ENCODE measurements at places on chromosomes 13 and 19.

DNA sequence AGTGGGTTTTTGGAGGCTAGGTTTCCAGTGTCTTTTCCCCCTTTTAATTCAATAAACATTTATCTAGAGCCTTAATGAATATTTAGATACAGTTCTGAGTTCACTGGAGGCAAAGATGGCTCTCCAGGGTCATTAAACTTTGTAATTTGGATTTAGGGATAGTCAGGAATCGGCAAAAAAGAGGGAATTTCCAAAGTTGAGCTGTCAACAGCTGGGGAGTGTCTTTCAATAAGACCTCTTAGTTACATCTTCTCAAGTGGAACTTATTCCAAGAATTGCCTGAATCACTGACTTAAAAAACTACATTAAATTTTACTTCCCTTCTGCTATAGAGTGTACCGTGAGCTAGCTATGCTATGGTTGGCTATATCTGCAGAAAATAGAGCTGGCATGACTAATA is 2.0 kb downstream of the LRCH1 start:
- DNase-seq: no peak

DNA sequence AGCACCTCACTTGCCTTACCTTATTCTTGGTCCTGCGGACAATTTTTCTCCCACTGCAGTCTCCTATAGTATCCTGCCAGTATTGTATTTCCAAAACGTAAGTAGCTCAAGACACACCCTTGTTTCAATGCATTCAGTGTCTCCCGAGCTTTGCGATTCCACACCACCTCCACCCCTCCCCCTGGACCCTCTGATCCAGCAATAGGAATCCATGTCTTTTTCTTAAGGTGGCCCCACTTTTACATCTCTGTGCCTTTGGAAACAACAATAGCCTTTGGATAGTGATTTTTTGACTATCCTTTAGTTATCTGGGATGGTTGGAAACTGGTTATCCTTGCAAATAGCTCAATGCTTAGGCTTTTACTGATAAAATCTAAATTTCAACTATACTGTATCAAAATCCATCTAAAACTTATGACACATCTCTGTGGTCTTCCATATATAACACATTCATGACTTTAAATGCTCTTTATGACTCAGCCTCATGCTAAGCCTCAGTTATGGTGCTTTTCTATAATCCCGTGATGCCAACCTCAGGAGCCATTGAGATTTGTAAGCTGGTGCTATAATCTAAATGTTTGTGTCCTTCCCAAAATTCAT is 27.1 kb downstream of the FAM216B start:
- no peak for DNase-seq

DNA sequence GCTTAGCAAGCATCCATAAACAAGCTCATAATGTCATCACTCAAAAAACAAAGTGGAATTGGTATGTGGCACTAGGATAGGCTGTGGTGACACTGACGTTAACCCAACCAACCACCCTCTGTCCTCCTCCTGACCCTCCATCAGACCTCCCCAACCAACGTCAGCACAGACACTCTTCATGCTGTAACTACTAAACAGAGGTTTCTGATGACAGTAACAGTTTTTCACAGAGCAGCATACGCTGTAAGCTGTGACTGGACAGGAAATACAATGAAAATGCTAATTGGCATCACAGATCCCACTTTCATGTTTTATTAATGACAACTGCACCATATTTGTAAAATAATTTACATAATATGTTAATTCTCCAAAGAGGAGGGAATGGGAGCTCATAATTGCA is 238.0 kb downstream of the IRS2 start:
- no peak for DNase-seq

DNA sequence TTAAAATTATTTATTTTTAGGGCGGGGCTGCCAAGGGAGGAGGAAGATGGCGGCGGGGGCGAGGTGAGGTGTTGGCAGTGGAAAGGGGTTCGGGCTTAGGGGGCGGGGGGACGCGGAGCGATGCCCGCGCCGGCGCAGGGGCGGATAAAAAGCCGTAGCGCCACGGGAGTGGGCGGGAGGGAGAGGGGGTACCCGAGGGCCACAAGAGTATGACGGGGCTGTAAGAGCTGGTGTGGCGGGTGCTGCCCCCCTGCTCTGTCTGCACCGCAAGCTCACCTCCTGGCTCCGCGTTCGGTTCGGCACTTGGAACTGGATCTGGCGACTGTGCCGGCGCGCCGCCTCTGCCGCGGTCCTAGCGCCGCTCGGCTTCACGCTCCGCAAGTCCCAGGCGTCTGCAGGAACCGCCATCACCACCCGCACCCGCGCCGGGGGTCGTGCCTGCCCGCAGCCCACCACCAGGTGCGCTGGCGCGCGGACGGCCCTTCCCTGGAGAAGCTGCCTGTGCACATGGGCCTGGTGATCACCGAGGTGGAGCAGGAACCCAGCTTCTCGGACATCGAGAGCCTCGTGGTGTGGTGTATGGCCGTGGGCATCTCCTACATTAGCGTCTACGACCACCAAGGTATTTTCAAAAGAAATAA is 265.2 kb upstream of the SGCG start:
- no peak for DNase-seq

Data from stimulated activated CD4-positive, alpha-beta T cell treated with anti-CD3 and anti-CD28 coated beads, Interleukin-4, amount 100 ng/mL, for 4 hours (primary cell).